Breast epithelium (tissue), 4 donors: ENCODE measurements at places on chromosomes 1 and 21. TPM values are rescaled to one million over a fixed set of nuclear protein-coding genes. Genes with fewer than 3 reads are reported as not detected.

- no peak for DNase-seq
Observed at GRCh38 chr1:165217958-165218357, 138.6 kb downstream of the LMX1A start.

EVA1C gene
- total RNA-seq: 58.5 TPM

- DNase-seq: no peak
Observed at GRCh38 chr1:230495891-230496385, 69.8 kb upstream of the PGBD5 start.

SLC25A34 gene
- 1.0 TPM for total RNA-seq

SLC44A5 gene
- 3.5 TPM for total RNA-seq

SLC2A5 gene
- total RNA-seq: 2.3 TPM

FOXE3 gene
- total RNA-seq: not detected

DNA sequence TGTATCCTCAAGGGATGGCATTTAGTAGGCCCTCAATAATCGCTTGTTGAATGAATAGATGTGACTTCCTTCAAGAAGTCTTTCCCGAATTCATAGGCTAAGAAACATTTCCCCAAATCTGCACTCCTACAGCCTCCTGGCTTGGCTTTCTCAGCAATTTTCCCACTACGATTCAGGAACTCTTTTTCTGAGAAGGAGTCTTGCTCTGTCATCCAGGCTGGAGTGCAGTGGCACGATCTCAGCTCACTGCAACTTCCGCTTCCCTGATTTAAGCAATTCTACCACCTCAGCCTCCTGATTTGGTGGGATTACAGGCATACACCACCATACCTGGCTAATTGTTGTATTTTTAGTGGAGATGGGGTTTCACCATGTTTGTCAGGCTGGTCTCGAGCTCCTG, 37.9 kb upstream of the IFFO2 start:
- DNase-seq: no peak

DNAJB4 gene
- 31.5 TPM for total RNA-seq

DNA sequence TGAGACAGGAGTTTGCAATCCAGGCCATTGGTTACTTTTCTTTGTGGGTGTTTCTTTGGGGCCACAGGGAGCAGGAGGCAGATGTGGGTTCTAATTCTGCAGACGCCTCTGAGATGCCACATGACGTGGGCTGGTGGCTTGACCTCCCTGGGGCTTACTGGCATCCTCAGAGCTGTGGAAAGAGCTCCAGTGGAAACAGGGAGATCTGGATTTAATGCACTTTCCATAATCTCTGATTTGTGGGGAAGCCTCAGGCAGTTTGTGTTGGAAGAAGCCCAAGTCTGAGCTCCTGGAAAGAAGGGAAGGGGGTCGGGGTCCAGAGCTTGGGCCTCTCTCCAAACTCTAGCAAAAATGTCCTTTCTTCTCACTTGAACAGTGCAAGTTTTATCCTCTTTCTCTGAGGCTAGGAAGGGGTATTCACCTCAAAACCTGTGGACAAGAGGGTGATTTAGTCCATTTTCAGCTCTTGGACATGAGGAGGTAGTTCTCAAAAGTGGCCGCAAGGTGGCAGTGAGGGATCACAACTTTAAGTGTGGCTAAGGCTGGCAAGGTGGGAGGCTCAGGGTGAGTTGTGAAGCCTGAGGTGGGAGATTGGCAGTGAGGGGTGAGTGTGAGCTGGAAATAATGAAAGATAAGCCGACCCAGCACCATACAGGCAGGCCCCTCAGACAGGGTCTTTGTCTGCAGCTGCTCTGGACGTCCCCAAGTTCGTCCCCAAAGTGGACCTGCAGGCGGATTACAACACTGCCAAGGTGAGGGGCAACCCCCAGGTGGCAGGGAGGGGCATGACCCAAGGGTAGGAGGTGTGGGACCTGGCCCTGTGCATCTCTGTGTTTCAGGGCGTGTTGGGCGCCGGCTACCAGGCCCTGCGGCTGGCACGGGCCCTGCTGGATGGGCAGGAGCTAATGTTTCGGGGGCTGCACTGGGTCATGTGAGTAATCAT, 9.2 kb downstream of the IKBKE start:
- DNase-seq: no peak

- DNase-seq: no peak
Observed at GRCh38 chr1:8663915-8664329, 153.5 kb downstream of the RERE start.

PIGP gene
- 29.6 TPM for total RNA-seq

NVL gene
- 46.0 TPM for total RNA-seq

GRCh38 chr21:16569679-16570078, 839.9 kb downstream of the USP25 start:
- DNase-seq: no peak

DAB1 gene
- total RNA-seq: 0.66 TPM

DNA sequence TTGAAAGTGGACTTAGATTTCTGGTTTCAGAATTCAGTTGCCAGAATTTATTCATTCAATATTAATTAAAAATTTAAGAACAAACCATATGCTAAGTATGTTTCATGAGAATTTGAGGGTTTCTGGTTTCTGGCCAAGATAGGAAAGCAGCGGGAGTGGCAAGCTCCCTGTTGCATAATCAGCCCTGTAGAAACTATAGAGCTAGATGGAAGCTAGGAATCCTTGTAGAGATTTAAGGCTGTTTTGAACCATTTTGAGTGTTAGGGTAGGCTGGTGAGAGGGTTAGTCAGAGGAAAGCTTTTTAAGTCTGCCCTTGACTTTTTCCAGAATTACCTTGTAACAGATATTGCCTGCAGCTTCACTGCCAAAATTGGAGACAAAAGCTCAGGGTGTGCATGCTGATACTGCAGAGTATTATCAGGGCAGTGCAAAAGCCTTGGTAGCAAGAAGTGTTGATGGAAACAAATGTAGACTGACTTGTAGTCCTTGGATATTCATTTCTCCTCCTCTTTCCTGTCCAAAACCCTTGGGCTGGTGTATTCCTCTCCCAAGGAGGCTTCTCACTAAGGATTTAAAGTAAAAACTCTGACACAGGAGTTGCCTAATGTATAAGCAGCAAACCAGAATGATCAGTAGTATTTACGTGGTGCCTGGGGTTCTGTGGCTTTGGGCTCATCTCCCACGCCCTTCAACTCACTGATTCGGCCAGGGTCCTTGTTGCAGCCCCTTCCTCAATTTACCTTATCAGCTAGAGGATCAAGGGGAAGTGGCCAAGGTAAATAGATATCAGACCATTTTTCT, 12.6 kb upstream of the GIPC2 start:
- no peak for DNase-seq

- no peak for DNase-seq
Observed at GRCh38 chr1:79043506-79043905, 37.0 kb upstream of the ADGRL4 start.

DNA sequence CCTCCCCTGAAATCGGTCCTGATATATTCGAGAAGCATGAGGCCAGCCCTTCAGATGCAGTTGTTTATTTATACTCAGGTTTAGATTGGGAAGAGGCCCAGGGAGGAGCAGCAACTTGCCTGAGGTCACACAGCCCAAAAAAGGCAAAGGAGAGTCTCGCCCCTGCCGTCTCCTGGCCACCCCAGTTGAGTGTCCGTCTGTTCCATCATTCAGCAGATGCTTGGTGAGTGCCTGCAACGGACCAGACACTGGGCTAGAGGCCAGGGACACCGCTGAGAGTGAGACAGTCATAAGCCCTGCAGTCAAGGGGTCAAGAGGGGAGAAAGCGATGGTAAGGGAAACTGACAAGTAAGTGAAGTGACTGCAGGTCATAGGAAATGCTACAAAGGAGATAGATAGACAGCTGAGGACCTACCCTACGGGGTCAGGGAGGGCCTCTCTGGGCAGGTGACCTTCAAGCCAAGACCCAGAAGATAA, 15.4 kb upstream of the SELENON start:
- DNase-seq: no peak

- no peak for DNase-seq
Observed at GRCh38 chr1:29406814-29407213, 170.5 kb downstream of the PTPRU start.

- no peak for DNase-seq
Observed at GRCh38 chr1:225811622-225812487, 1.9 kb downstream of the EPHX1 start.

TMEM54 gene
- 94.8 TPM for total RNA-seq

DNA sequence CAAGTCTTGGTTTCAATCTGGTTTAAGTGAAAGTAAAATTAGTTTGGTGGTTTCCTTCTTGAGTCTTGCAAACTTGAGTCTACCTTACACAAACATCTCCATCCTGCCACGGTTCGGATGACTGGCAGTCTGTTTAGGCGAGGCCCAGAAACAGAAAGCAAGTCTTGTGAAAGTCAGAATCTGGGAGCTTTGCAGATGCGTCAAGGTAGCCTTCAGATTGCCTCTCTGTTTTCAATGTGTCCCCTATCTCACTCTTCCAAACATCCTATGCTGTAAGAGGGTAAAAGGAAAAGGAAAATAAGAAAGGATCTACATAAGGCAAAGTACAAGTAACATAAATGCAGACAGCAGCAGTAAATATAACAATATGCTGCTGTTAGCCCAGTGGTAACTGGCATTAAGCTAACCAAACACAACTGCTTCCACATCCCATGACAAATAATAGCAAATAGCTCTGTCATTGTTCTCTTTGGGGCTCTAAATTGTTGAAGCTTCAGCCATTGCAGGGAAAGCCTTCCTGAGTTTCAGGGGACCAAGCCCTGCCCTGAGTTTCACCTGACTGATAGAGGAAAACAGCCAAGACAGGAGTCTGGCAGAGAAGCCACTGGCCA, 26.2 kb upstream of the C1orf105 start:
- no peak for DNase-seq

GRCh38 chr21:36766511-36766910, 67.6 kb downstream of the SIM2 start:
- no peak for DNase-seq

GRCh38 chr1:180231936-180232335, 1.9 kb downstream of the LHX4 start:
- DNase-seq: no peak

DNA sequence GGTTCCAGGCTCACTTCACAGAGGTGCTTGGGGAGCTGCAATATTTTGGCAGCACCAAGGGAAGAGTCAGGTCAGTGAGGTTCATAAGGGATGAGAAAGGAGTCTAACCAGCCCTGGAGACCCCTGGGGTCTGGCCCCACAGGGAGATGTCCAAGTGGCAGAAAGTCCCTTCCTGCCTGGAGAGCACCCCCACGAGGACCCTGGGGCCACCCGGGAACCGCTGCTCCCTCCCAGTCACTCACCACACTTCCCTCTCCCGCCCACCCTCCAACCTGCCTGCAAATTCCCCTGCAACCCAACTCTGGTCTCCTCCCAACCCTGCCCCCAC, 6.5 kb upstream of the ITGB2 start:
- DNase-seq: no peak

UBQLN4 gene
- total RNA-seq: 22.1 TPM

- no peak for DNase-seq
Observed at GRCh38 chr1:241470361-241470760, 49.2 kb downstream of the FH start.

CD53 gene
- total RNA-seq: 50.2 TPM

- no peak for DNase-seq
Observed at GRCh38 chr1:244067893-244068292, 16.8 kb downstream of the ZBTB18 start.

GRCh38 chr1:54199151-54199764, 572 bp downstream of the CYB5RL start:
- no peak for DNase-seq
